Activated T-helper 1 cell treated with anti-CD3 and anti-CD28 coated beads, Interleukin-12 subunit alpha, Interleukin-12 subunit beta, Interleukin-2, Interleukin-4 antibody, amounts not matched to agents 30 ng/mL and 10 ng/mL and 1 ng/mL, durations not matched to agents 14 hours and 24 hours and 36 hours (primary cell): ENCODE measurements at places on chromosomes 7 and 10. TPM values are rescaled to one million over a fixed set of nuclear protein-coding genes. Genes with fewer than 3 reads are reported as not detected.

- no peak for DNase-seq
Measured at GRCh38 chr10:50416181-50416824, 165.0 kb upstream of the ASAH2 start.

DNA sequence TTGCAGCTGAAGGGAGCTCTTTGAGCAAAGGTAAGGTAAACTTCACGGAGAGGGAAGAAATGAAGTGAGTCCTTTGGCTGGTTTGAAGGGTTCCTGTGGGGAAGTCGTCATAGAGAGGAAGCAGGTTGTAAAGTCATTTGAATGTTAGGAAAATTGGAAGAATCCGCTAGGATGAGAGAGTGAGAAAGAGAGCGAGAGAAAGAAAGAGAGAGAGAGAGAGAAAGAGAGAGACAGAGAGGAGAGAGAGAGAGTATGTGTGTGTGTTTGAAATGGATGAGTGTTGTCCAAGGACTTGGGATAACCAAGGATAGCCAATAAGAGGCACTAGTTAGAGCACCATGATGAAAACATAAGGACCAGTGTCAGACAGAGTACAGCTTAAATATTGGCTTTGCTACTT is 43.1 kb downstream of the FEZF1 start:
- DNase-seq: no peak

DNA sequence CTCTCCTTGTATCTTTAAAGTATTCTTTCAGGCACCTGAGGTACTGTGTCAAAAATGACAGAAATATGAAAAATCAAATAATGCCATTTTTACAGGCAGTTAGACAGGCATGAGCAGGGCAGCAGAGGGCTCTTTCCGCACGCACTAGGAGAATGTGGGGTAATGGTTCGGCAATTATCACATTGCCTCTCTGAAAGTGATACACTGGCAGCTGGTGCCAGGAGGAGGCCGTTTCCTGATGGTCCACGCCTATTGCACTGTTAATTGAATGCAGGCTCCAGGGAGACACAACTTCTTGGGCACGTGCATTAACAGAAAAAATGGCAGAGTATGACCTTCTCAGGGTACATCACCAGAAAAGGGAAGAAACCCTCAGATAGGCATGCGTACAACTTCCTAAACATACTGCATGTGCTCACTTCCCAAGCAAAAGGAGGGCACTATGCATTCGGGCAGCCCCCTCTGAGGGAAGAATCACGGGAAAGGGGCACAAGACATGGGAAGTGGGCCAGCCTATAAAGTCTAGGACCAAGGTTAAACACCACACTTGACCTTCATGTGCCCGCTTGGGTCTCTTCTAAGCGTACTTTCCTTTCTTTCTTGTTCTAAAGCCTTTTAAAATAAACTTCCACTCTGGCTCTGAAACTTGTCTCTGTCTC is 161.7 kb downstream of the TNS3 start:
- DNase-seq: no peak

- DNase-seq: no peak
Measured at GRCh38 chr10:106740-107139, 28.5 kb upstream of the ZMYND11 start.

DNA sequence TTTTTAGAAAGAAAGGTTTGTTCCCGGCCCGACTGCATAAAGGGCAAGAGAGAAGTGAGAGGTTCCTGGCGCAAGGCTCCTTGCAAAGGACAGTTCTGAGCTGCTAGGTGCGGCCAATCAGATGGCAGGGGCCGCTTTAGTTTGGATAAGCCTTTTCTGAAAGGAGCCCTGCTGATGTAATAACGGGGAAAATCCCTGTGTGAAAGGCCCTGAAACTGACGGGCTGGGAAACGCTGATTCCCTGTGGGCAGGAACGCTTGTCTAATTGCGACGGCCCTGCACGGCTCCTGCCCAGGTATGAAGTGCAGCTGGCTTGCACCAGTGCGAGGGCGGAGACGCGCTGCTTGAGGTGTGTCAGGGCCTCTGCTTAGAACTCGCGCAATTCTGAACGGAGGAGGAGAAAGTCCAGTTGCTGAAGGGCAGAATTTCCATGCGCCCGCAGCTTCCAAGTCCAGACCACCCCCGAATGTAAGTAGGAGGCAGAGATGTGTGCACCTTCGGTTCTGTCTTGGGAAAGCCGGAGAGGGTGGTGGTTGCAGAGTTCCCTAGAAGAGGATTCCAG is 30.5 kb downstream of the TACC2 start:
- DNase-seq: no peak

- DNase-seq: no peak
Measured at GRCh38 chr7:2037808-2038522, 194.8 kb downstream of the MAD1L1 start.

DNA sequence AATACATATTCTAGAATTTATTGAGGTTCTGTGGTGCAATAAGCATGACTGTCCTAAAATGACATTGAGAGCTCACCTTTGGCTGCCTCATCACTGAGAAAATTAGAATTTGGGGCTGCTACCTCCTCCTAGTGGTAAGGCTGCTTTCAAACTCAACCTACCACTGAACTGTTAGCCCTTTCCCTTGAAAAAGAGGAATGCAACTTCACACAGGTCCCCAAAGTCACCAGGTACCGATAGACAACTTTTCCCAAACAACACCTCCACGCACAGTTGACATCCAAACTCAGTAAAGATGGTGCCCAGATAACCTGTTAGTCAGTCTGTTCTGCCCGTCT is 75.9 kb upstream of the SCIN start:
- DNase-seq: no peak

- no peak for DNase-seq
Measured at GRCh38 chr7:30226614-30227268, 57.7 kb upstream of the ZNRF2 start.

- DNase-seq: no peak
Measured at GRCh38 chr7:25752967-25753791, 398.8 kb upstream of the NFE2L3 start.

DNA sequence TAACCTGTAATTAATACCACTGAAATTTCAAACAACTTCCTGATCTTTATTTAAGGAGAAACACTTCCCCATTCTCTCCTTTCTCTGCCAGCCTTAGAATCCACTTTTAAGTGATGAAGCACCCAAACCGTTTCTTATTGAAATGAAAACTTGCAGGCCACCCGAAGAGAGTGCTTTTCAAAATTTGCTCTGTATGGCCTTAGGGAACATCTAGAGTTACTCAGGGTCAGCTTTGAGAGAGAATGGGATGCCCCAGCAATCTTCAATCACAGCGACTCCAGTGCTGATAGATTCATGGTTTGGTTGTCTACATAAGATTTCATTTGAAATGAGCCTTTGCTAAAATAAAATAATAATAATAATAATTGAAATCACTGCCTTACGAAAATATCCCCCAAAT is 323.1 kb downstream of the PCLO start:
- DNase-seq: no peak

DNA sequence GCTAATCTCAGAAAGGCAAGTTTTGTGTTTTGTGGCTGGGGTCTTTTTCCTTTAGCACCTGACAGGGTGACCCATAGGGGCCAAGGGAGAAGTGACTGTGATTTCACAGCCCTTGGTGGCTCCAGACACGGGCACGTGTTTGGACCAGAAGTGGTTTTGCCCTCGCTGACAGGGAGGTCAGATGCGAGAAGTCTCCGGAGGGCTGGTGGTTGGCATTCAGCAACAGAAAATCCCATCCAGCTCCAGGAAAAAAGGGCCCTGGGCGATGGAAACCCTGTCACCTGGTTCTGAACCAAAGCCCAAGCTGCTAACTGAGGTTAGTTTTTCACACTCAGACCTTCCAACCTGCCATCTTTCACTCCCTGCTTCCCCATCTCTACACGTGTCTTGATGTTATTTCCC is 272.9 kb downstream of the TRIL start:
- no peak for DNase-seq

NEBL gene
- 0.18 and 0.22 TPM in 2 replicates for total RNA-seq

NUDT5 gene
- 121 and 131 TPM in 2 replicates for total RNA-seq

BAIAP2L1 gene
- total RNA-seq: 1.7 and 2.7 TPM in 2 replicates

MKLN1 gene
- 31.1 and 34.0 TPM in 2 replicates for total RNA-seq

ASAH2 gene
- total RNA-seq: 2.2 and 5.4 TPM in 2 replicates

CASP2 gene
- total RNA-seq: 107 and 110 TPM in 2 replicates

SSBP1 gene
- total RNA-seq: 240 and 245 TPM in 2 replicates
